ENCODE measurements at places on chromosomes 16 and 17.

DNA sequence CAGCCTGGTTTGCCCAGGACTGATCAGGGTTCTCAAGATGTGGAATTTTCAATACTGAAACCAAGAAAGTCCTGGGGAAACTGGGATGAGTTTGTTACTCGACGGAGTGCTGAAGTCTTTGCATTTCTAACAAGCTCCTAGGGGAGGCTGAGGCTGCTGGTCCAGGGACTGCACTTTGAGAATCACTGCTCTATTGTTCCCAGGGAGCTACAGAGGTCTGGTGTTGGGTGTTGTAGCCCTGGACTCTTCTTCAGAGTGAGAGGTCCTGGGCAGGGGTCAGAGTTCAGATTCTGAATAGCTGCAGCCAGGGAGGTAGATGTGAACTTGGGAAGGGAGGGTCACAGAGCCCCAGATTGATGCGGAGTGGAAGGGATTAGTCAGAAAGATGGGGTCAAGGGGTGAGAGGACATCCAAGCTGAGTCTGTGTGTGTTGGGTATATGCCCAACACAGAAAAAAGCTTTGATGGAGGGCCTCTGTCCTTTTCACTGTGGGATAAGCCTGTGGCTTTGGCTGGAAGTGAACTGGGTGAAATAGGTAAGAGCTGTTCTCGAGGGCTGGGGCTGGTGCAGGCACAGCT is 14.1 kb downstream of the TMEM238L start:
- DNase-seq: no peak

- DNase-seq: no peak
Observed at GRCh38 chr17:7176841-7177190, 2.4 kb downstream of the ASGR1 start.

GRCh38 chr16:57500578-57501111 is 14.4 kb upstream of the DOK4 start:
- DNase-seq: peak; percentile 27

GRCh38 chr17:28902819-28903545 is at the start of gene DHRS13:
Gene DHRS13 (minus strand): TSS chr17:28903079. CDS start chr17:28902944, 135 bp downstream.
- peak; percentile 97 for DNase-seq

- DNase-seq: no peak
Observed at GRCh38 chr17:71024172-71024571, 854.8 kb downstream of the KCNJ2 start.

DNA sequence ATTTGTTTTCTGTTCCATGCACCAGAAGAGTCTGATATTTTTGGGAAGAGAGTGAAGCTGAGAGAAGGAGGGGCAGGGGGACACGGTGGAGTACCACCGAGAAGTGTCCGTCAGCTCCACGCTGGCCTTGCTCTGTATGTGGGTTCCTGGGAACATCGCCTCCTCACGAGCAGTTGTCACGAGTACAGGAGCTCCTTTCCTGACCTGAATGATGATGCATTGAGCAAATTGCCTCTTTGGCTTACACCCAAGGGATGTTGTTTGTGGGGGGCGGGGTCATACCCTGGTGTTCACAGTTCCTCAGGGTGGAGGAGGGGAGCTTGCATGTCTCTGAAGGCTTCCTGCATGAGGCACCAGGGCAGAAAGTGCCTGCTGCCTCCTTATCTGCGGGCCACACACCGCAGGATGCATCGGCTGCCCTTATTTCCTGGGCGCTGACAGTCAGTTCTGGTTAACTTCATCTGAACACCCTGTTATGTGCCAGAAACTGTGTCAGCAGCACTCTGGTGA is 36.2 kb downstream of the RGS9 start:
- DNase-seq: peak; percentile 45

- DNase-seq: peak; percentile 91
Observed at GRCh38 chr17:29145289-29146073, 34.7 kb downstream of the MYO18A start.

DNA sequence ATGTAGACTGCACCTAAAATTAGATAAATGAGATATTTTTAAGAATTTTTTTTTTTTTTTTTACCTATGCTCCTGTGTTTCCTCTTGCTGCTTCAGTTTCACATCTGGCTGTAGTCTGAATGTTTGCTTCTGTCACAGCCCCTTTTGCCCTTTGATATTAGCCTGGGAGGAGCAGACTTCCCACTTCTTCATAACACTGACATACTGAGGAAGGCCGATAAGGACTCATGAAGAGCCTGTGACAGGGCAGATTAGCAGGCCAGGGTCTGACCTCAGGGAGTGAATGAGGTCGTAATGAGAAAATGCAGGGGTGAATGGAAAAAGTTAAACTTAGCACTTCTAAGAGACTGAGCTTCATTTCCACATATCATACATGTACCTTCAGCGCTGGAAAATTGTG is at the start of gene SLFN14:
Gene SLFN14 (minus strand): TSS at position 117 of the 400 bp plus-strand sequence. CDS start 2,757 bp downstream, outside the sequence.
- DNase-seq: no peak

GRCh38 chr16:4680673-4681470 is 12.5 kb upstream of the NUDT16L1 start:
- no peak for DNase-seq

GRCh38 chr17:40937384-40937819 is at the start of gene KRT23:
Gene KRT23 (minus strand): TSS chr17:40937646. CDS start chr17:40936603, 1,043 bp downstream.
- DNase-seq: no peak

GRCh38 chr17:6643451-6644125 is 2.7 kb downstream of the TXNDC17 start:
- no peak for DNase-seq

DNA sequence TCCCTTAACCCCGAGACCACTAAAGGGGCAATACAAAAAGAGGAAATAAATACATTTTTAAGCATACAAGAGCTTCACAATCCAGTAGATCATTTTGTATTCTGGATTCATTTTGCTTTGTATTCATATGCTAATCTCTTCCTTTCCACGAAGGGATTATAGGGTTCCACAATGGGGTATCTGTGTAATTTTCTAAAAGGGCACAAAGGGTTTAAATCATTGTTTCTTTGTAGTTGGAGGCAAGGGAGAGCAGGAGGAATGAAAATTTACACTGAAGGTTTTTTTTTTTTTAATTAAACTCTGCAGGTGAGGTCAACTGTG is 592 bp upstream of the NUFIP2 start:
- DNase-seq: no peak

DNA sequence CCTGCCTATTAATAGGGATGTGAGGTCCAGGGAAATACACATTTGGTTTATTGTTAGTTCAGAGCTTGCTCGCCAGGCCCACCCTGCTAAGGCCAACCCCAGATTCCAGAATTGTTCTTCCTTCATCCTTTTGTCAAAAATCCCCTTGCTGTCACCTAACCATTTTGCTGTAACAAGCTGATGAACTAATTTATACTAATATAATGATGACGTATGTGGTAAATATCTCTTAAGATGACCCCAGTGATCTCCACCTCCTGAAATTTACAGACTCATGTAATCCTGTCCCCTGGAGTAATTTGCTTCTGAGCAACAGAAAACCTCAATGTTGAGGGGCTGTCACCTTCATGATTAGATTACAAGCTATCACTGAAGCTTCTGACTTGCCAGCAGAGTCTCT is 236.3 kb upstream of the N4BP1 start:
- no peak for DNase-seq

DNA sequence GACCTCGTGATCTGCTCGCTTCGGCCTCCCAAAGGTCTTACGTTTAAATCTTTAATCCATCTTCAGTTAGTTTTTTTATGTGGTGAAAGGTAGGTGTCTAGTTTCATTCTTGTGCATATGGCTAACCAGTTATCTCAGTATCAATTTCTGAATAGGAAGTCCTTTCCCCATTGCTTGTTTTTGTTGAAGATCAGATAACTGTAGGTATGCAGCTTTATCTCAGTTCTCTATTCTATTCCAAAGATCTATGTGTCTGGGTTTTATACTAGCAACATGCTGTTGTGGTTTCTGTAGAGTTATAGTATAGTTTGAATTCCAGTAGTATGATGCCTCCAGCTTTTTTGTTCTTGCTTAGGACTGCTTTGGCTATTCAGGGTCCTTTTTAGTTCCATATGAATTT is 65.2 kb downstream of the TNFRSF13B start:
- no peak for DNase-seq

DNA sequence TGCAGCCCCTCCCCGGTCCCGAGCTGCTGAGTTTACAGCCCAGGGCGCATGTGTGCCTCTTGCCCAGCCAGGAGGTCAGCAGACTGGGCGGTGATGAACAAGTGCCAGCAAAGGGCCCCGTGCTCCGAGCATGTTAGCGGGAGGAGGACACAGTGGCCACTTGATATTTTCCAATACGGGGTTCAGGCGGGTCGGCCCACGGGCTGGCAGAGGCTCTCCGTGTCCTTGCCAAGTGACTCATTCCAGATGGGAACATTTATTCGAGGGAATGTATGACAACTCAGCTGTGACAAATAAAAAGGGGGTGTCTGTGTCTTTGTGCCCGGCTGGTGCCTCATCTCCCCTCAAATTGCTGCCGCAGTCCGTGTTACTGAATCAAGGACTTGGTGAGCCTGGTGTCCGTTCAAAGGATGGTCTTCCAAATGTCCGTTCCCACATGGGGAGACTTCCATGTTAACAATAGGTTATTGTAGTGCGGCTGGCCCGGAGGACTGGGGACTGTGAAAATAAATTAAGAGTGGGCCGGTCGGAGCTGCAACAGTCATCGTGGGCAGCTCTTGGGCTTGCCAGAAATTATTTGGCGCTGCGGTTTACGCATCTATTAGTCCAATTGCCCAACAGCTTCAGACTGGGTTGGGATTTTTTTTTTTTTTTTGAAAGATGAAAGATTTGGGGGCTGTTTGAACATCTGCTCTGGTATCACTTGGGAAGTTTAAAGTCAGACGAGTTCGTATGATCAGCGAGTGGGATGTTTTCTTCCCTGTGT is 174.0 kb upstream of the CIBAR2 start:
- no peak for DNase-seq

- DNase-seq: peak; percentile 81
Observed at GRCh38 chr17:21213638-21214014, 335 bp downstream of the TMEM11 start.

- DNase-seq: peak; percentile 81
Observed at GRCh38 chr17:75601057-75601987, 13.7 kb downstream of the MYO15B start.

- no peak for DNase-seq
Observed at GRCh38 chr17:48748718-48749566, 20.4 kb upstream of the HOXB13 start.

- no peak for DNase-seq
Observed at GRCh38 chr16:80459331-80459777, 81.4 kb upstream of the DYNLRB2 start.

DNA sequence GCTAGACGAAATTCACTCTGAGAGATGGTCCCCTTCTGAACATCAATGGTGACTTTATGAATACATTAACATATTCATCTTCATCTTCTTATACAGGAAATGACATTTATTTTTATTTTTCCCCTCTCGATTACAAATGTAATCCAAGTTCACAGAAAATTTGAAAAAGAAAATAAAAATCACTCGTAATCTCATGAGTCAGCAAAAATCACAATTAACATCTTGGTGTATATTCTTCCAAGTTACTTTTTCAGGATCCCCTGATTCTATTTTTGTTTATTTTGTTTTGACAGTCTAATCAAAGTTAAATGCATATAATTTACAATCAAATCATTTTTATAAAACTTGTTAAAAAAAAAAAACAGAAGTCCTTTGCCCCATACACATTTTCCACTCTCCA is 27.6 kb downstream of the C16orf87 start:
- DNase-seq: no peak

DNA sequence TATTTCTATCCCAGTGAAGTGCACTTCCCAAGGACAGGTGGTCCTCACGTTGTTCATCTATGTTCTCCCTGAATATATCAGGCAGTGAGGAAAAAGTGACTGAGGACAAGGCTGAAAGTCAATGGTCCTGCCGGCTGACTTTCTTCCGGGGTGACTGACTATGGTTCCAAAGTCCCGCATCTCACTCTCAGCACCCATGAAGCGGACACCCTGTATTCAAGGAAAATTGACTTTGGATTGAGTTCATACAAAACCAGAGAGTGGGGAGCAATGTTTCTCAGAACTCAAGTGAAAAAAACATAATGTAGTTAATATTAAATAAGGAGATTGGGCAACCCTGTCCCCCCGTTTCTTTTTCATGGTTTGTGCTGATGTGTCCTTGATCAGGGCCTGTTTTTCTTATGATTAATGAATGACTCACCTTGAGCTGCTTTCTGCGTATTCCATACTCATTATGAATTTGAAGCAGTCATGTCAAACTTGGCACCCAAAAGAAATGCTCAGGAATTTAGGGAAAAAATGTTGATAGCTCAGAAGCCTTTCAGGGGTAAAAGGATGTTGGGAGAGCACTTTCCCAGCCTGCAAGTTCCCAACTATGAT is 184.0 kb downstream of the CYLD start:
- no peak for DNase-seq

GRCh38 chr17:75624021-75624420 is 9.2 kb upstream of the SMIM5 start:
- DNase-seq: no peak

GRCh38 chr17:3963237-3964201 is 718 bp downstream of the ATP2A3 start:
- peak; percentile 93 for DNase-seq

DNA sequence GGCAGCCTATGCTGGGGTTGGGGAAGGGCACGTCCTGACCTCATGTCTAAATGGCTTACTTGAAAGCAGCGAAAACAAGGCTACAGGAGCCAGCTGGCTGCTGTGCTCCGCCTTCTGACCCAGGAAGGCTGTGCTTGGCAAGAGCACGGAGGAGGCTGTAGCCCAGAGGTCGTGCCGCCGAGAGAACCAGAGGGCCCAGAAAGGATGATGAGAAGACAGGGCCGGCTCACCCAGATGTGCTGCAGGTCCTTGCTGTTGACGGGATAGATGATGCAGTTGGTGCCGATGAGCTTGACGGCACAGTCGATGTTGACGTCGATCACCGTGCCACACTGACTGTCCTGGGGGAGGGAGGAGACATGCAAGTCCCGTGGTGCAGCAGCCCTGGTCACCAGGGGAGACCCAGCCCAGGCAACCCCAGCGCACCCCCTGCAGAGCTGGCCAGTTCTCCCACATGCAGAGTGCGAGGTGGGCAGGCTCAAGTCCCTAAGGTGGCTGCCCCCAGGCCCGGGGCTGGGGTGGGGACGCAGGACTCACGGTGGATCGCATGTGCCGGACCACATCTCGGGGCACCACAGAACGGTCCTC is 20.7 kb downstream of the SPHK1 start:
- no peak for DNase-seq

- DNase-seq: no peak
Observed at GRCh38 chr17:3772764-3773163, 28.2 kb downstream of the ITGAE start.

GRCh38 chr17:30035369-30035768 is 81.2 kb upstream of the NSRP1 start:
- no peak for DNase-seq

DNA sequence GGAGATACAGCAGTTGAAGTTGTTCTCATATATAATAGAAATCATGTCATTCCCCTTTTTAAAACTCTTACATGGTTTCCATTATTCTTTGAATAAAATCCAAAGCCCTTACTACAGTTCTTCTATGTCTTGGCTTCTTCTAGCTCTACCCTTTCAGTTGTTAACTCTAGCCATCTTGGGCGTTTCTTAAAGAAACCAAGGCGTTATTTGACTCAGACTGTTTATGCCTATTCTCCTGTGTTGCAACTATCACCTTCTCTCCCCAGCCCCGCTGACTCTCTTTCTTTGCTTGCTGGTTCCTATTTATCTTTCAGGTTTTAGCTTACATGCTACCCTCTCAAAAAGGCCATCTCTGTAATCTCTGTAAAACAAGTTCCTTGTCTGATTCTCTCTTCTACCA is 32.7 kb downstream of the NFATC3 start:
- DNase-seq: no peak

Measured in NB4 (cell line).